ENCODE measurements at places on chromosomes 2 and 18. TPM values are rescaled to one million over a fixed set of nuclear protein-coding genes. Genes with fewer than 3 reads are reported as not detected.

The CHRND gene
- total RNA-seq = not detected

The ATF2 gene
- total RNA-seq = 44.4 TPM

The OXER1 gene
- not detected for total RNA-seq

The TUBA4B gene
- not detected for total RNA-seq

The COL4A3 gene
- total RNA-seq = not detected

The ACVR1C gene
- total RNA-seq = not detected

The TUBA4A gene
- 9.5 TPM for total RNA-seq

The SLC30A3 gene
- total RNA-seq = 16.9 TPM

The MC4R gene
- not detected for total RNA-seq

The PLEK gene
- total RNA-seq = under 0.01 TPM

The LOXL3 gene
- 1.2 TPM for total RNA-seq

The FAM237A gene
- not detected for total RNA-seq

The TNS1 gene
- total RNA-seq = 26.8 TPM

The ACMSD gene
- not detected for total RNA-seq

The NGEF gene
- total RNA-seq = 0.22 TPM

The NPHP1 gene
- 1.5 TPM for total RNA-seq

The KLHL14 gene
- total RNA-seq = 1.6 TPM

The ANKRD30BL gene
- not detected for total RNA-seq

The POTEE gene
- total RNA-seq = 0.44 TPM

The TTR gene
- not detected for total RNA-seq

The CRYGD gene
- total RNA-seq = not detected

The DTNA gene
- total RNA-seq = 0.44 TPM

The CTAGE1 gene
- not detected for total RNA-seq

The OST4 gene
- 564 TPM for total RNA-seq

The LYG1 gene
- 0.22 TPM for total RNA-seq

The POTEJ gene
- total RNA-seq = 0.60 TPM

The NEU4 gene
- total RNA-seq = under 0.01 TPM

The SNED1 gene
- total RNA-seq = 17.9 TPM

The CNRIP1 gene
- 36.9 TPM for total RNA-seq

The DNAH7 gene
- total RNA-seq = not detected

The MYO3B gene
- not detected for total RNA-seq

The USP37 gene
- 8.9 TPM for total RNA-seq

The PROKR1 gene
- total RNA-seq = not detected

The FHOD3 gene
- total RNA-seq = under 0.01 TPM

The MC2R gene
- not detected for total RNA-seq

The UBXN4 gene
- total RNA-seq = 40.3 TPM

The SLC19A3 gene
- total RNA-seq = not detected

The PDCD1 gene
- total RNA-seq = not detected

All from lung microvascular endothelial cell (primary cell).